Muscle of back (tissue), 13 donors: ENCODE measurements at places on chromosomes 3 and 15. TPM values are rescaled to one million over a fixed set of nuclear protein-coding genes. Genes with fewer than 3 reads are reported as not detected.
A peak's percentile ranks its signal among the peaks of the same experiment; 100 is the strongest.

GRCh38 chr15:68900027-68900426 lies 30.3 kb upstream of the SPESP1 start:
- no peak for DNase-seq

The SCAANT1 gene
- polyA plus RNA-seq = 1.6 TPM

DNA sequence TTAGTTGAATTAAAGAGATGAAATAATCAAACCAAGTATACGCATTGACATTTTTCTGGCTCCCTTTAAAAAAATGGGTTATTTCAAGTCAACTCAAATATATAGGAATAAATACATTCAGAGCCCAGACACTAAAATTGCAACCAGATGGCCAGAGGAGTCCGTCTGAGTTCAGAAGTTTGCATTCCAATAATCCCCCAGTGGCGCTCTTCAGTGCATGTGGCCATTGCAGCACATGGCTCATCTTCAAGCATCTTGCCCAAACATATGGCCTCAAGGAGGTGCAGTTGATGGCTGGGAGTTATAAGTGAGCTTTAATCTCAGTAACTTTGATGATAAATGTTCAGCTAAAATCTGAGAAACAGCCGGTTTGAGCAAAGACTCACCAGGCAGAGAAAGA lies 295.8 kb upstream of the LRRN1 start:
- peak; percentile 69 for DNase-seq

- DNase-seq = no peak
Observed at GRCh38 chr3:72821161-72821781, 27.0 kb downstream of the SHQ1 start.

DNA sequence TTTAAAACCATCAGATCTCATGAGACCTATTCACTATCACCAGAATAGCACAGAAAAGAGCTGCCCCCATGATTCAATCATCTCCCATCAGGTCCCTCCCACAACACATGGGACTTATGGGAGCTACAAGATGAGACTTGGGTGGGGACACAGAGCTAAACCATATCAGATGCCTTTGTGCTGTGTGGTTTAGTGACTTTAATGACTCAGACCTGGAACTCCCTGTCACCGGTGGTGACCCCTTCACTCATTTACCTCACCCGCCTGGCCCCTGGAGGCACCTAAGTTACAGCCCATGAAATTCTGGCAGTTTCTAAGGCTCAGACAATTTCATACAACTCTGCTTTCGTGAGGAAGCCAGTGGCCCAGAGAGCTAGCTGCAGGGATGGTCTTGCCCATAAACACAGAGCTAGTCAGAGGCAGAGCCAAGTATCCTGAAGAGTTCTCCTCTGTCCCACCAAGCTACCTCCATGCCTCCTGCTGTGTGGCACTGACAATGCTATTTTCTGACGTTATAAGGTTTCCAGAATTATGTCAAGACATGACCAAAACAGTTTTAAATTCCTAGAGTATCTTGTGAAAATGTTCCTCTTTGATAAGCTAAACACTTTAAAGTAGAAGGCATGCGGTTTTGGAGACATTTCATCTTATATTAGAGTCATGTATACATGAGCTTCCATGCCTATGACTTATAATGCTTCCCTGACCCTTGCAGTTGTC lies 231.1 kb upstream of the IL12A start:
- DNase-seq = no peak

GRCh38 chr3:146682171-146682570 lies 77.0 kb upstream of the PLSCR5 start:
- DNase-seq = peak; percentile 6
